ENCODE measurements at places on chromosomes 4 and X.
A peak's percentile ranks its signal among the peaks of the same experiment; 100 is the strongest.

DNA sequence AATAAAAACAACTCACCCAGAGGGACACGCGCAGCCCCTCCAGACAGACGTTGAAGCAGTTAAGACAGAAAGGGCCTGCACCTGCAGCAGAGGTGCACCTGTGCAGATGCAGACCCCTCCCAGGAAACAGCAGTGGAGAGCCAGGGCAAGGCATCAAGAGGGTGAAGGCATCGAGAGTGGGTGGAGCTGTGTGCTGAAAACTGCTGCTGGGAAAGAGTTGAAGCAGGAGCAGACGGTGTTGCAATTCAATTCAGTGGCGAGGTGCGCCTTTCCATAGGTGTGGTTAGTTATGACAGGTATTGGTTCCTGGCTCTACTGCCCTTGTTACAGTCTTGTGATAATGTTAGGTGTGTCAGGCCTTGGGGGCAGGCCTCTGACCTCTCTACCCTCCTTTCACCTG is 16.7 kb downstream of the LETM1 start:
- DNase-seq, result no peak

GRCh38 chr4:41360214-41360920 is 103.6 kb downstream of the UCHL1 start:
- DNase-seq, result peak; percentile 49

DNA sequence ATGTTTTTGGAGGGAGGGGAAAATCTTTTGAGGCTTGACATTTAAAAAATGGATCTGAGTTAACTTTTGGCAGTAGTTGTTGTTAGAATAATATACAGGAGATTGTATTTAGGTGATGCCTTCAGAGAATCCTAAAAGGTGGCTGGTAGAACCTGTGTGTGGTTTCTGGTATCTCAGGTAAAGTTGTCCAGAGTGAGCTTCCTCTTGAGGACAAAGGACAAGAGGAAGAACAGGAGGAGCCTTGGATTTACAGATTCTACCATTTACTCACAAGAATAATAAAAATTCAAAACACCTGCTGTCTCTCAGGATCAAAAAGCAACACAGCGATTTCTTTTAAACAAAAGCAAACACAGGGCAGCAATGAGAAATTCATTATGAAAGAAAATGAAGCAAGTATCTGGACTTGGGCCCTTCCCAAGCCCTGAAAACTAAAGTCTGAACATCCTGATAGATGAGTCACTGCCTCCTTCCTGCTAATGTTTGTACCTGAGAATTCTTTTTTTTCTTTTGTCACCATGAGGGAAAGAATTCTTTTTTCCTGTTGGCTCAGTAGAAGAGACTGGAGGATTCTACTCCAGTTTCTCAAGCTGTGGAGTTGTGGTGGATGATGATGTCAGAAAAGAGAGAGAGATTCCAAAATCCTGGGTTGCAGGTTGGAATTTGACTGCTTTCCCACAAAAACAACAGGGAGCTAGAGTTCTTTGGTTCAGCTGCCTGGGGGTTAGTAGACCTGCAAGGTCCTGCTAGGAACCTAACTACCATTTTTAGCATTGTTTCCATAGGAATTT is 31.5 kb upstream of the RAPGEF2 start:
- DNase-seq, result no peak

DNA sequence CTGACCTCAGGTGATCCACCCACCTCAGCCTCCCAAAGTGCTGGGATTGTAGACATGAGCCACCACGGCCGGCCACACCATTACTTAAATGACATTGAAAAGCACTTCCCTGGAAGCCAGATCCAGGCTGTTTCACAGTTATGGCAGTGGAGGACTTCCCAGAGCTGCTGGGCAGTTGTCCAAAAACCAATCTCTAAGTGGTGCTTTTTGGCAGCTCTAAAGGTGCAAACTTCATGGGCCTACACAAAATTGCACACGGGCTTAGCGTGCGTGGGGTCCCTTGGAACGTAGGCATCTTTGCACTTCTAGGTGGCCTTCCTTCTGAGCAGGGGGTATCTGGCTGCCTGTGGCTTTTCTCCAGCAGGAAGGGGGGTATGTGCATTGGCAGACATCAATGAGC is 172.3 kb downstream of the SHOX start:
- DNase-seq, result no peak

- DNase-seq, result no peak
These were observed 849.4 kb downstream of the FSTL5 start for GRCh38 chr4:161314371-161314770.

DNA sequence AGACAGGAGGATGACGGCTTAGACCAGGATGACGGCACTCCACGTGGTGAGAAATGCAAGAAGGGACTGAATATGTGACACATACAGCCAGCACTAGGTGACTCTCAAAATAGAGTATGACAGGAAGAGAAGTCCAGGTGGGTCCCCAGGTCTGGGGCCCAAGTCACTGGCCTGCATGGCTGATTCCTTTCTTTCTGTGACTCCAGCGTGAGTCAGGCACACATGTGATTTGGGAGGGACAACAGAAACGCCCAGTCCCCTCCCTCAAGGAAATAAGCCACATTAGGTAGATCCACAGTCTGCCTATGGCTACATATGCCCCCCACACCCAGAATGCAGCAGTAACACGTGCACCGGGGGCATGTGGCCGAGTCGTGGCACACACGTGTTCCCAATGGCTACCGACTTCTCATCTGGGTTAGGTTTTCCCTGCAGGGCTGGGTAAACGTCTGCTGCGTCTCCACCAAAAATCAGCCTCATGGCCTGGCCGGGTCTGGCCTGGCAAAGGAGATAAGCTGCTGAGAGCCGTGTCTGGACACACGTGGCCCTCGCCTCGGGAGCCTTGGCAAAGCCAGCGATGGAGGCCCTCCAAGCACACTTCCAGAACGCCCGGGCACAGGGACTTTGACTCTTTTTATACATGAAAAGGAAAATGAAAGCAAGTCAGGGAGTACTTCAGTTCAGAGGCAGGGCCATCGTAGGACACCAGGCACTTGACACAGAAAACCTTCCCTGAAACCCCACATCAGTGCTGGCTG is 19.3 kb downstream of the SEL1L3 start:
- DNase-seq, result peak; percentile 44

DNA sequence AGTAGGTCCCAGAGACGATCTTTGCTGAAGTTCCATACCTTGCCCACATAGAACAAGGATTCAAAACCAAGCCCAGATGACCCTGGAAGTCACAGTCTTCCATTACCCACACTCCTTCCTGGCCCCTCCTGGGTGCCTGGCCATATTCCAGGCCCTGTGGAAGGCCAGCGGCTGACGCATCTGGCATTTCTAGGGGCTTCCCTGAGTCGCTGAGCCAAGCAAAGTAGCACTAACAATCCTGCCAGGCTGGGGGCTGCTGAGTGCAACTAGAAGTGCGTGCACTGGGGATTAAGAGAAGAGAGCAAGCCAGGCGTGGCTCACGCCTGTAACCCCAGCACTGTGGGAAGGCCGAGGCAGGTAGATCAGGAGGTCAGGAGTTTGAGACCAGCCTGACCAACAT is 175.2 kb upstream of the CPEB2 start:
- no peak for DNase-seq

DNA sequence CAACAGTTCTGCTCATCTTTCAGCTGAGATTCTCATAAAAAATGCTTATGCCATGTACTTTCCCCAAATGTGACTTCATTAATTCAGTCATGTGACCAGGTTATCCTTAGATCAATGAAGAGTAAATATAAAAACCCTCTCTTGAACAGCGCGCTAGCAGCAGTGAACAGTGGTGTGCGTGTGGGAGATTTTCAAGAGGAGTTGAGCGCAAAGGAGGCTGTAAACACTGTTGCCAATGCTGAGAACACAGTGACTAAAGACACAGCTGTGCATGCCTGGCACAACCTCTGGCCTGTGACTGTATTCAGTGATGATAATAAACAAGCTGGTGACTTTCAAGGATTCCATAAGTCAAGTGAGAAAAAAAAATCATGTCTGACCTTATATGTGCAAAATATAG is 25.1 kb downstream of the MSX1 start:
- DNase-seq, result no peak

GRCh38 chrX:435536-436122 is 48.9 kb upstream of the PPP2R3B start:
- no peak for DNase-seq

GRCh38 chr4:181476508-181476890 is 766.7 kb upstream of the TENM3 start:
- DNase-seq, result no peak

- DNase-seq, result no peak
These were observed 89.0 kb downstream of the SPRY1 start for GRCh38 chr4:123485601-123486000.

GRCh38 chrX:39811376-39811775 is 286.4 kb downstream of the BCOR start:
- DNase-seq, result no peak

GRCh38 chr4:147310312-147310711 is 170.6 kb upstream of the EDNRA start:
- DNase-seq, result no peak

DNA sequence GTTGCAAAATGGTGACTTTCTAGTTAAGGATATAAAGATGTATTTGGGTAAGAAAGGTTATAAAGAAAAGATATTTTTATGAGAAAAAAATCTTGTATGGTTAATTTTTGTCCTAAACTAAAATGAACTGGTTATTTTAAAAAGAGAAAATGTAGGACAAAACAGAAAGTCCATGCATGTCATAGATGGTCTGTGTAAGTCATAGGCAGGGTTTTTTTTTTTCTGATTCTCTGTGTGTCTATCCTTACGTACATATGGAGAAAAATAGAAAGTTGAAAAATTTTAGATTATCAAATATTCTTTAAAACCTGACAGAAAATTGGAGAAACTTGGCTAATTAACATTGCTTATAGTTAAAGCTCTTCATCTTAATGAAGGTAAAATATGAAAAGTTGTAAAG is 493.4 kb downstream of the IQCM start:
- no peak for DNase-seq

- DNase-seq, result no peak
These were observed 581.3 kb downstream of the BCOR start for GRCh38 chrX:39516427-39516841.

DNA sequence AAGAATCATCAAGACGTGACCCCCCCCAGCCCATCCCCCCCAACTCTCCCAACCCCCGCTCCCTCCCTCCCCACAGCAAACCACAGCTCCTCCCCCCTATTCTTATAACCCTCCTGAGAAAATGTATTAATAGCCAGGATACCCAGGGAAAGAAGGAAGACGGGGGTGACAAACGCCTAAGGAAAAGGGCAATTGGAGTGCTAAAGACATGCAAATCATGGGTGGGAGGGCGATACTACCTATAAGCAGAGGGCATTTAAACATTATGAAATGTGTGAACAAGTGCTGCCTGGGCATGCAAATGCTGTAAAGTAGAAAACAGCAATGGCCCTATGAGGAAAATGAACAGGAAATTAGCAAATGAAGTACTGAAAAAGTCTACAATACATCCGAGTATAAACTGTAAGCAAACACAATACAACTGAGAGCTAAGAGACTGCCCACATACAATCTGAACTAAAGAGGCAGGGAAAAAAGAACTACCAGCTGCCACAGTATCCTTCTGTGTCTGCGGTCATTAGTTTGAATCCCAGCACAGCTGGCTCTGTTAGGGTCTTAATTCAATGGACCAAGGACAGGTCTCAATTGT is 2.4 kb downstream of the CXXC4 start:
- DNase-seq, result peak; percentile 44

GRCh38 chrX:20067709-20068561 is 48.8 kb downstream of the MAP7D2 start:
- peak; percentile 43 for DNase-seq

Data from NCI-H2029 treated with DMSO at 0.1 percent for 48 hours (cell line).